ENCODE measurements at places on chromosomes 13 and 19. TPM values are rescaled to one million over a fixed set of nuclear protein-coding genes. Genes with fewer than 3 reads are reported as not detected.
A peak's percentile ranks its signal among the peaks of the same experiment; 100 is the strongest.

Gene UBL5
- total RNA-seq: 324 TPM

Gene PALM
- 349 TPM for total RNA-seq

Gene SIGLECL1
- total RNA-seq: not detected

Gene DACT3
- 55.1 TPM for total RNA-seq

Gene TNNT1
- 19.3 TPM for total RNA-seq

Gene SLC5A5
- total RNA-seq: 4.3 TPM

Gene PLVAP
- total RNA-seq: not detected

- H3K4me3 ChIP-seq: no peak overlapping the region
- DNase-seq: no peak
- H3K36me3 ChIP-seq: no peaks in the 10 kb centered on the region
- H3K4me1 ChIP-seq: peaks cover 2% of the 10 kb centered on the region
These were observed 12.2 kb downstream of the WIZ start for GRCh38 chr19:15437355-15438123.

GRCh38 chr19:35115177-35115951 is at the start of gene FXYD3:
Gene FXYD3, plus strand, starts transcription at chr19:35115823. Its CDS starts 3,554 bp downstream, at chr19:35119377.
- no peak for DNase-seq
- peaks cover 27% of the 10 kb centered on the region for H3K4me1 ChIP-seq
- H3K4me3 ChIP-seq: peak within 1 kb of the TSS; percentile 68

DNA sequence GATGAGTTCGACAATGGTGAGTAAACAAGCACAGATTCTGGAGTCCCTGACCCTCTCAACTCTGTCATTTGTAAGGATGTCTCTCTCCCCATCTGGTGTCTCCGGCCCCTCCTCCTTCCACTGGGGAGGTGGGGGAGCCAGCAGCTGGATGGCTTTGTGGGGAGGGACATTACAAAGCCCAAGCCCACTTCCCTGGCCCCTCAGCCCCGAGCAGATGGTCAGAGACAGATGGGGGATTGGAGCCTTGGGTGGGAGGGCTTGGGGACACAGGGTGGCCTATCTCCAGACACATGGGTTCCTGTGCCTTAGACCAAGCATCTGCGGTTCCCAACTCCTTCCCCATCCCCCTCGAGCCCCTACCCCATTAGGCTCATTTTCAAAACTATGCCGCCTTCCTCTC is 2.5 kb downstream of the TIMM50 start:
- peaks cover 56% of the 10 kb centered on the region for H3K4me1 ChIP-seq
- peaks cover 10% of the 10 kb centered on the region for H3K36me3 ChIP-seq
- H3K4me3 ChIP-seq: peak overlapping the region; percentile 98
- H3K27me3 ChIP-seq: peaks cover 21% of the 10 kb centered on the region
- peak overlapping the region; percentile 99 for H3K27ac ChIP-seq

DNA sequence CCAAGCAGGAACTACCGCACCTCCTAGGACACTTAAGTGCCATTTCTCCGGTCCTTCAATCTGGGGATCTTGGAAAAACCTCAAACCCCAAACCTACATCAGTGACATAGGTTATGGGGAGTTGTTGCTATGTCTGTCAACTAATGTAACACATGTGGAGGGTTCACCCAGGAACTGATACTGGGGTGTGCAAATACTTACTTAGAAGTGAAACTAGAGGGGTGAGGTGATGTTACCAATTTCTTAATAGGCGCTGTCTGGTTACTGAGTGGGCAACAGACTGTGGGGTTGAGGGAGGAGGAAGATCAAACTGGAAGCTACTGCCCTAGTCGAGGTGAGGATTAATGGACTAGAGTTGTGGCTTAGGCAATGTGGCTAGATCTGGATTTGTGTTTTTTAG is 1.9 kb downstream of the ZNF586 start:
- peak overlapping the region; percentile 69 for H3K4me3 ChIP-seq
- H3K4me1 ChIP-seq: no peaks in the 10 kb centered on the region
- peaks cover 2% of the 10 kb centered on the region for H3K27me3 ChIP-seq
- DNase-seq: no peak
- peaks cover 16% of the 10 kb centered on the region for H3K36me3 ChIP-seq

DNA sequence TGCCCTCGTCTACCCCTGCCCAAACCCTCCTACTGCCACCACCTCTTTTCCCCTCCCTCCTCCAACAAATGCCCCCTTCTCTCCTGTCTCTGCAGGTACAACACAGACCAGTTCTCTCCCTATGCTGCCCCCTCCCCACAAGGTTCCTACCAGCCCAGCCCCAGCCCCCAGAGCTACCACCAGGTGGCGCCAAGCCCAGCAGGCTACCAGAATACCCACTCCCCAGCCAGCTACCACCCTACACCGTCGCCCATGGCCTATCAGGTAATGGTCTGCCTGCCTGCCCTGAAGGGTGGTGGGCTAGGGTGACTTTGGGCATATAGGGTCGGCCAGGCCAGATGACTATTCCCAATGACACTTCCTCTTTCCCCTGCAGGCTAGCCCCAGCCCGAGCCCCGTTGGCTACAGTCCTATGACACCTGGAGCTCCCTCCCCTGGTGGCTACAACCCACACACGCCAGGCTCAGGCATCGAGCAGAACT is 6.5 kb upstream of the TIMM50 start:
- DNase-seq: peak; percentile 90
- no peak overlapping the region for H3K4me3 ChIP-seq
- no peaks in the 10 kb centered on the region for H3K4me1 ChIP-seq
- peaks cover 2% of the 10 kb centered on the region for H3K27me3 ChIP-seq
- H3K36me3 ChIP-seq: no peaks in the 10 kb centered on the region
- peak overlapping the region; percentile 38 for H3K27ac ChIP-seq

- H3K27ac ChIP-seq: no peak overlapping the region
- H3K4me1 ChIP-seq: no peaks in the 10 kb centered on the region
- peaks cover 3% of the 10 kb centered on the region for H3K27me3 ChIP-seq
- no peak for DNase-seq
These were observed 18.0 kb upstream of the CD70 start for GRCh38 chr19:6608940-6609339.

DNA sequence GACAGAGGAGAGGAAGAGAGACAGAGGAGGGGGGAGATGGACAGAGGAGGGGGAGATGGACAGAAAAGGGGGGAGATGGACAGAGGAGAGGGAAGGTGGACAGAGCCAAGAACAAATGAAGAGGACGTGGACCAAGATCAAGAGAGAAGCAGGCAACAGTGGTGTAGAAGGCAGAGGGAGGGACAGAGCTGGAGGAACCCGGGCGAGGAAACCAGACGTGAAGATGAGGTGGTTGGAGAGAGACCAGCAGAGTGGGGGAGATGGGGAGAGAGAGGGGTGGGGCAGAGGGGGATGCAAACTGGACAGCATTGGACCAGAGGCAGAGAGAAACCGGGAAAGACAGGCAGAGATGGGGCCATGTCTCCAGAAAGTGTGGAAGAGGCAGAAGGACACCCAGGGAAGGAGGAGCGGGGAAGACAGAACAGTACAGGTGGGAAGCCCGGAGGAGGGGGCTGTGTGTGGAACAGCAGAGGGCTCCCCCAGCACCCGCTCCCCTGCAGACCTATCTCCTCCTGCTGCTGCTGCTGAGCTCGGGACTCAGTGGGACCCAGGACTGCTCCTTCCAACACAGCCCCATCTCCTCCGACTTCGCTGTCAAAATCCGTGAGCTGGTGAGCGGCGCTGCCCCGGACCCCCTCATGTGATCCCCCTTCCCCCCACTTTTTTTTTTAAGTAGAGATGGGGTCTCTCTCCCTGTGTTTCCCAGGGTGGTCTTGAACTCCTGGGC is 1.3 kb downstream of the FLT3LG start:
- H3K27me3 ChIP-seq: peaks cover 6% of the 10 kb centered on the region
- no peaks in the 10 kb centered on the region for H3K36me3 ChIP-seq
- peak overlapping the region; percentile 65 for H3K4me3 ChIP-seq
- no peak for DNase-seq

DNA sequence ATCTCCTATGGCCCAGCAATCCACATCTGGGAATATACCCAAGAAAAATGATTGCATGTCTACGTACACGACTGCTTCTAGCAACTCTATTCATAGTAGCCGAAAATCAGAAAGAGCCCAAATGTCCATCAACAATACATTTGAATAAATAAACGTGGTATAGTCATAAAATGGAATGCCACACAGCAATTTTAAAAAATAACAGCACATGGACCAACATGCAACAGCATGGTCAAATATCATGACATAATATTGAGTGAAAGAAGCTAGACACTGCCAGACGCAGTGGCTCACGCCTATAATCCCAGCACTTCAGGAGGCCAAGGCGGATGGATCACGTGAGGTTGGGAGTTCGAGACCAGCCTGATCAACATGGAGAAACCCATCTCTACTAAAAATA is 16.3 kb downstream of the TEX101 start:
- no peak for DNase-seq
- H3K36me3 ChIP-seq: peaks cover 3% of the 10 kb centered on the region
- H3K27me3 ChIP-seq: no peaks in the 10 kb centered on the region
- no peaks in the 10 kb centered on the region for H3K4me1 ChIP-seq
- H3K27ac ChIP-seq: no peak overlapping the region
- no peak overlapping the region for H3K4me3 ChIP-seq

DNA sequence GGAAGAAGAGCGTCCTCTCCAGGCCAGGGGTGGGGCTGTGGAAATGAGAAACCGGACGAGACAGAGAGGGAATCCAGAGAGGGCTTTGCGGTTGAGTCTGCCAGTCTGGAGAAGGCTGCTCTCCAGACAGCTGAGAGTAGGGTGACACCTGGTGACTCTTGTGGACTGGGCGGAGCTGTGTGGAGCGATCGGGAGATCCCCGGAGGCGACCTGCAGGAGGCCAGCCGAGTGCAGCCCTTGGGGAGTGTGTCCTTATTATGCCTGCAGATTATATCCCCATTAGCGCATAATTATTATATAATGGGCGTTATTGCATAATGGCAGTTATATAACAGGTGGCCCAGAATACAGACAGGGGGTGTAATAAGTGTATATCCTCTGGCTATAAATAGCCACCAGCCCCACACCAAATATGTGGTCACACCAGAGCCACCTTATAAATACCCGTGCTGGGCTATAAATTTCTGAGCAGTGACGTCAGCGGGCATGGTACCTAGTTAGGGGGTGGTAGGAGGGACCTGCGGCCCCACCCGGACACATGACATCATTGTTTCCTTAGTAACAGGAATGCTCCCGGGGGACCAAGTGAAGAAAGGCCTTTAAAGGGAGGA is 41.2 kb downstream of the NFIX start:
- no peaks in the 10 kb centered on the region for H3K36me3 ChIP-seq
- peaks cover 22% of the 10 kb centered on the region for H3K4me1 ChIP-seq
- no peak for DNase-seq
- no peaks in the 10 kb centered on the region for H3K27me3 ChIP-seq
- no peak overlapping the region for H3K4me3 ChIP-seq

- H3K4me1 ChIP-seq: peaks cover 7% of the 10 kb centered on the region
- H3K4me3 ChIP-seq: no peak overlapping the region
- no peak overlapping the region for H3K27ac ChIP-seq
- H3K27me3 ChIP-seq: no peaks in the 10 kb centered on the region
- no peak for DNase-seq
These were observed 67.8 kb upstream of the SERTM1 start for GRCh38 chr13:36606060-36606459.

DNA sequence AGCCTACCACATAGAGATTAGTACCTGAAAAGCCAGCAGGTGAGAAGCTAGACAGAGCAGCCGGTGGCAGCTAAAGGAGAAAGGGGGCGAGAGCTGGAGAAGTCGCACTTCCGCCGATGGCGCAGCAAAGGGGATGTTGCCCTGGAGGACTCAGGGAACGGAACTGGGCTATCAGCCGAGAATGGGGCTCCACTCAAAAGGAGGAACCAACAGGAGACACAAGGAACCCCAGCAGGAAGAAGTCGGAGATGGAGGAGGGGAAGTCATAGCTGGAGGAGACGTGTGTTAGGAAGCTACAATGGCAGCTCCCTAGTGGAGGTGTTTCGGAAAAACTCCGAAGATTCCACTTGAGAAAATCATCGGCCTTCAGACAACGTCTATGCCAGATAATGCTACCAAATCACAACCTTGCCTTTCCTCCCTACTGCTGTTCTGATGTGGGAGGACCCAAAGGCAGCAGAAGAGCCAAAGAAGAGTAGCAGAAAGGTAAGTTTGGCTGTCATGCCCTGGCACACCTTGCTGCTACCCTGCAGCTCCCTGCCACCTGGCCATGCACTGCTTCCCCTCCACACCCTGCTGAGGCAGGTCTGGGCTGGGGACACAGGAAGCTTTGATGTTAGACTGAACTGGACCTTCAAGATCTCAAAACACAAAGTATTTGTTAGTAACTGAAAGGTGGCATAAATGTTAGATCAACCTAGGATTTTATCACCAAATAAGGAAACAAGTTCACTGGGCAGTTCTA is 127.9 kb downstream of the DLEU7 start:
- no peaks in the 10 kb centered on the region for H3K36me3 ChIP-seq
- H3K4me3 ChIP-seq: no peak overlapping the region
- DNase-seq: no peak
- no peaks in the 10 kb centered on the region for H3K4me1 ChIP-seq
- no peaks in the 10 kb centered on the region for H3K27me3 ChIP-seq
- H3K27ac ChIP-seq: no peak overlapping the region

GRCh38 chr13:114119196-114119595 is 13.2 kb downstream of the RASA3 start:
- peaks cover 13% of the 10 kb centered on the region for H3K27me3 ChIP-seq
- H3K36me3 ChIP-seq: no peaks in the 10 kb centered on the region
- DNase-seq: peak; percentile 71
- no peak overlapping the region for H3K4me3 ChIP-seq

DNA sequence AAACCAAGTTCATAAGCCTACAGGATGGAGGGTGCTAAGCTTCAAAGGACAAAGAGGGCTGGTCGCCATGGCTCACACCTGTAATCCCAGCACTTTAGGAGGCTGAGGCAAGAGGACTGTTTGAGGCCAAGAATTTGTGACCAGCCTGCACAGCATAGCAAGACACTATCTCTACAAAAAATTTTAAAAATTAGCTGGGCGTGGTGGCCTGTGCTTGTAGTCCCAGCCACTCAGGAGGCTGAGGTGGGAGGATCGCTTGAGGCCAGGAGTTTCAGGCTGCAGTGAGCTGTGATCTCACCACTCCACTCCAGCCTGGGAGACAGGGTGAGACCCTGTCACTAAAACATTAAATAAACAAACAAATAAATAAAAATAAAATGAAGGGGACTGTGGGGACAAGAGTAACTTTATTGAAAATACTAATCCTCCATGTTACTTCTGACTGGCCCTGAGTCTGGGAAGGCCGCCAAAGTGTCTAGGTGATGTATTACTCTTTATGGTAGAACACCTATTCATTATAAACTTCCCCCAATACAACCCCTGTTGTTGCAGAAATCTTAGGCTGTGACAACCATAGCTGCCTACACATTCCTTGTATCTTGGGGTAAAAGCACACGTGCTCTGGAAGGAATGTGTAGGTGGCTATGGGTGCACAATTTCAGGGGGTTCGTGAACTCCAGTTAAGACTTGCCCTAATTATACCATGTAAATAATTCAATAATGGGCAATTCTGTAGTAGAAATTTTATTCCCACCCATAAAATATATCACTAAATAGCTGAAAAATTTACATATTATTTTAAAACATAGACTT is 14.6 kb upstream of the URAD start:
- H3K27ac ChIP-seq: no peak overlapping the region
- DNase-seq: no peak
- H3K4me3 ChIP-seq: no peak overlapping the region
- no peaks in the 10 kb centered on the region for H3K36me3 ChIP-seq
- H3K27me3 ChIP-seq: no peaks in the 10 kb centered on the region

GRCh38 chr19:29375429-29376119 is 150.2 kb upstream of the VSTM2B start:
- H3K36me3 ChIP-seq: no peaks in the 10 kb centered on the region
- DNase-seq: no peak
- H3K27ac ChIP-seq: no peak overlapping the region
- no peak overlapping the region for H3K4me3 ChIP-seq
- H3K4me1 ChIP-seq: peaks cover 22% of the 10 kb centered on the region

Measured in glutamatergic neuron (in vitro differentiated cells).